ENCODE measurements at places on chromosomes 1 and 21.
A peak's percentile ranks its signal among the peaks of the same experiment; 100 is the strongest.

DNA sequence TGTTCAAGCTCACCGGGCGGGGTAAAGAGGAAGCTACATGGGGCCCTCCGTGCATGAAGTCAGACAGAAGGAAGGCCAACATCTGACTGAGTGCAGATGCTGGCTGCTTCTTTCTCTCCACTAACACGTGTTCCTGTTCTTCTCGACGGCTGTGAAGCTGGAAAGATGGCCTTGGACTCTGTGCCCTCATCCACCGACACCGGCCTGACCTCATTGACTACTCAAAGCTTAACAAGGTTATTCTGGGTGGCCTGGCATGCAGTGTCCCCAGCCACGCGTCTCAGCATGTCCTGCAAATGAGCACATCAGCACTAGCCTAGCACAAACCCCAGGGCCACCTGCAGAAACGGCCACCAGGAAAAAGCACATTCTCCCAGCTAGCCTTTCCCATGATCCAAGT lies 41.2 kb downstream of the ACTN2 start:
- DNase-seq, result no peak

DNA sequence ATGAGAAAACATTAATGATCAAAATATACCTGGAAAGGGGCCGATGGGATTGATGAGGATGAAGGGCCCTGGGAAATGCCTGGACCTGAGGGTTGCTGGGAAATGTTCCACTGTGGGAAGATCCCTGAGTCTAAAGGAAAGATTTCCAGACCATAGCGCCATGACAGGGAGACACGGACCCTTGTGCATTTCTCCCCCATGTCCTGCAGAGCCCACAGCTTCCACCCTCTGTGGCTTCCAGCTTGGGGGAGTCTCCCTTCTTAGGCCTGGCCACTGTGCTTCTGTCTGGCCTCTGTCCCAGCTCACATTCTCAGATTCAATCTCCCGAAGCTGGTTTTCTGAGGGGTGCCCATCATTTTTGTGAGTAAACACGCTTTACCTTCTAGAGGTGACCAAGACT lies 1.0 kb upstream of the PRAMEF12 start:
- DNase-seq, result no peak

DNA sequence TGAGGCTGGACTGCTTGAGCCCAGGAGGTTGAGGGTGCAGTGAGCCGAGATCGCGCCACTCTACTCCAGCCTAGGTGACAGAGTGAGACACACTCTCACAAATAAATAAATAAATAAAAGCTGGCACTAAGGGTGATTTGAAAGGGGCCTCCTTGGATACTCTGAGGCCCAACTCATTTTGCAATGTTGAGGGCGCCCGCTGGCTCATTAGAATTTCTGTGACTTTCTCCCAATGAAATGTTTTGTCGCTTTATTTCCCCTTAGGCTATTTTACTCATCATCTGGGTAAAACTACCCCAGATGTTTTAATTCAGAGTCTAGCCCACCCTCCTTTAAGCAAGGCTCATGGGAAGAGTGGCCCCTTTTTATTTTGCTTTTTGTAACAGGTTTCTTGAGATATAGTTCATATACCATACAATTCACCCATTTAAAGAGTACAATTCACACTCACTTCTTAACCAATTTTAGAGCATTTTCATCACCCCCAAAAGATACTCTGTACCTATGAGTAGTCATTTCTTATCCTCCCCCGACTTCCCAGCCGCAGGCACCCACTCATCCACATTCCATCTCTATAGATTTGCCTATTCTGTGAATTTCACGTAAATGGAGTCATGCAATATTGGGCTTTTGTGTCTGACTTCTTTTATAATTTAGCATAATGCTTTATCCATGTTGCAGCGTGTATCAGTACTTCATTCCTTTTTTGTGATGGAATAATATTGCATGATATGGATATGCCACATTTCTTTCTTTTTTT lies 259.1 kb downstream of the KAZN start:
- DNase-seq, result no peak

- no peak for DNase-seq
Measured at GRCh38 chr1:64536836-64537490, 67.0 kb downstream of the CACHD1 start.

GRCh38 chr21:45475797-45476570 lies 66.3 kb downstream of the SLC19A1 start:
- DNase-seq, result no peak

DNA sequence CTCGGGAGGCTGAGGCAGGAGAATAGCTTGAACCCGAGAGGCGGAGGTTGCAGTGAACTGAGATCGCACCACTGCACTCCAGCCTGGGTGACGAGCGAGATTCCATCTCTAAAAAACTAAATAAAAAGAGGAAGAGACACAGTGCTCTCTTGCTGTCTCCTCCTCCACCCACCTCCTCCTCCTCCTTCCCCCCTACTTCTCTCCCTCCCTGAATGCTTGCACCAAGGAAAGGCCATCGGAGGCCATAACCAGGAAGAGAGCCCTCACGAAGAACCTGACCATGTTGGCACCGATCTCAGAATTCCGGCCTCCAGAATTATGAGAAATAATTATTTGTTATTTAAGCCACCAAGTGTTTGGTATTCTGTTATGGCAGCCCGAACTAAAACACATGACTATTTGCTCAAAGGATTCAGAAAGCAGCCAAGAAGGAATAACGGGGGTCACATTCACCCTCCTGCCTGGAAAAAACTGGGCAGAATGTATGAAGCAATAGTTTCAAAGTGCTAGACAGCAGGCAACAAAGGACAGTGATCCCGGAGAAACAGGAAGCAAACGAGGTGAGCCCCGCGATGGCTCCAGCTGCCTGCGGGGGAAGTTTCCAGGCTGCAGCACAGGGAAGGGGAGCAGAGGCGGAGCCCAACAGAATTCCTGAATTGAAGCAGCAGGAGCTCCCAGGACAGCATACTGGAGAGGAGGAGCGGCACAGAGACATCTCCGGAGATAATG lies 35.8 kb downstream of the LDLRAD1 start:
- DNase-seq, result peak; percentile 27

DNA sequence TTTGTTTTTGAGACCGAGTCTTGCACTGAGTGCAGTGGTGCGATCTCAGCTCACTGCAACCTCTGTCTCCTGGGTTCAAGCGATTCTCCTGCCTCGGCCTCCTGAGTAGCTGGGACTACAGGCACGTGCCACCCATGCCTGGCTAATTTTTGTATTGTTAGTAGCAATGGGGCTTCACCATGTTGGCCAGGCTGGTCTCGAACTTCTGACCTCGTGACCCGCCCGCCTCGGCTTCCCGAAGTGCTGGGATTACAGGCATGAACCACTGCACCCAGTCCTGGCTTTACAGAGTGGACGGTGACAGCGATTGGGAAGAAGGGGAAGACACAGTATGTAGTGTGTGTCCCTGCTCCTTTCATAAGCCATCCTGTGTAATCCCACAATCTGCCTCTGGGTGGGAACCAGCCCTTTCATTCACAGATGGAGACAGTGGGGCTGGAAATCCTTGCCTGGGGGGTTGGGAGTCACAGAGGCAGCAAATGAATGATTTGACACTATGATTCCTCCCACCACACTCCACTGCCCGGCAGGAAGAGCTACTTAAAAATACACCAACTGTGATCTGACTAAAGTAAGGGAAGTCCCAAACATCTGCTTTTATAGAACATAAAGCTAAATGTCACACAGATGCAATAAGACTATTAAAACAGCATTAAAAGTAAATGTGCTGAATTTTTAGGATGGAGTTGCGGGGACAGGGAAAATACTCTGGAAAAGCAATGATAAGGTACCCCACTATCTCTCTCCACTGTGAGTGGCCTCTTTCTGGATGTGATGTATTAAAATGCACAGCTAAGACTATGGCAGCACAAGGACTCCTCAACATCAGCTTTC lies 4.5 kb downstream of the PARP1 start:
- DNase-seq, result peak; percentile 57

DNA sequence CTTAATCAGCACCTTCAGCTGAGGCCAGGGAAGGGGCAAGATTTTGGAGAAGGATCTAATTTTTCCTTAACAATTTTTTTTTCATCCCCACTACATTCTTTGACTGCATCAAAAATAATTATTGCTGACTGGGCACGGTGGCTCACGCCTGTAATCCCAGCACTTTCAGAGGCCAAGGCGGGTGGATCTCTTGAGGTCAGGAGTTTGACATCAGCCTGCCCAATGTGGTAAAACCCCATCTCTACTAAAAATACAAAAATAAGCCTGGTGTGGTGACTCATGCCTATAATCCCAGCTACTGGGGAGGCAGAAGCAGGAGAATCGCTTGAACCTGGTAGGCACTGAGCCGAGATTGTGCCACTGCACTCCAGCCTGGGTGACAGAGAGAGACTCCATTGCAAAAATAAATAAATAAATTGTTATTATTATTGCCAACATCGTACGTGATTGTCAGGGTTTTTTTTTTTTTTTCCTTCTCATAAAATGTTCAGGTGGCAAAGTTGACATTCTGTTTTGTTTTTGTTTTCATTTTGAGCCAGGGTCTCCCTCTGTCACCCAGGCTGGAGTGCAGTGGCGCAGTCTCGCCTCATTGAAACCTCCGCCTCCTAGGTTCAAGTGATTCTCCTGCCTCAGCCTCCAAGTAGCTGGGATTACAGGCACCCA lies 37.3 kb upstream of the MORC3 start:
- no peak for DNase-seq

Measured in HEK293T (cell line).